ENCODE measurements at places on chromosomes 16 and 17.

GRCh38 chr16:19375561-19376158 lies 42.0 kb upstream of the TMC5 start:
- DNase-seq = peak; percentile 45

GRCh38 chr17:75084039-75084660 lies 3.6 kb upstream of the SLC16A5 start:
- no peak for DNase-seq

GRCh38 chr17:48530208-48530886 lies 464 bp downstream of the HOXB1 start:
- DNase-seq = no peak

DNA sequence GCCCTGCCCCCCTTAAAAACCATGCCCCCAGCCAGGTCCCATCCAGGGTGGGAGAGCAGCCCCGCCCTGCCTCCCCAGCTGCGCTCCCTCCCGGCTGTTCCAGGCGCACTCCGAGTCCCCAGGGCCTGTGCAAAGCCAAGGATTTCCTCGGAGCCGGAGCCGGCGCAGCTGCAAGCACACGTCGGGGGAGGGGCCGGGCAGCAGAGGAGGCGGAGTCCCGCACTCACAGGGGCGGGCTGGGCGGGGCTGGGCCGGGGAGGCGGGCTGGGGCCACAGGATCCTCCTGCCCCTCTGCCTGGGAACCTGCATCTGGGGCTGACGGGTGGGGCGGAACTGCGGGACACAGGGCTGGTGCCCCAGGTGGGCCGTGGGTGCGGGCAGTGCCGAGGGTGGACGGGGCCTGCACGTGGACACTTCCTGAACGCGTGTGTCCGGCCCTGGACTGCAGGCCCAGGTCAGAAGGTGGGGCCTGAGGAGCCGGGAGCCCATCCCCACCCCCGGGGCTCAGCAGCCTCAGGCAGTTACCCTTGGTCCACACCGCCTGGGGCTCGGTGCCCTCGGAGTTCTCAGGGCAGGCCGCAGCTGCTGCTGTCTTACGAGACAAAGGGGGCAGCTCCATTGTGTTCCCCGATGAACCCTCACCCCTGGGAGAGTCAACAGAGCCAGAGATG lies 24.0 kb upstream of the SSTR5 start:
- DNase-seq = no peak

- DNase-seq = no peak
Observed at GRCh38 chr17:48270899-48271298, 159.1 kb downstream of the SKAP1 start.

- DNase-seq = no peak
Observed at GRCh38 chr17:82830249-82830661, 9.6 kb downstream of the ZNF750 start.

DNA sequence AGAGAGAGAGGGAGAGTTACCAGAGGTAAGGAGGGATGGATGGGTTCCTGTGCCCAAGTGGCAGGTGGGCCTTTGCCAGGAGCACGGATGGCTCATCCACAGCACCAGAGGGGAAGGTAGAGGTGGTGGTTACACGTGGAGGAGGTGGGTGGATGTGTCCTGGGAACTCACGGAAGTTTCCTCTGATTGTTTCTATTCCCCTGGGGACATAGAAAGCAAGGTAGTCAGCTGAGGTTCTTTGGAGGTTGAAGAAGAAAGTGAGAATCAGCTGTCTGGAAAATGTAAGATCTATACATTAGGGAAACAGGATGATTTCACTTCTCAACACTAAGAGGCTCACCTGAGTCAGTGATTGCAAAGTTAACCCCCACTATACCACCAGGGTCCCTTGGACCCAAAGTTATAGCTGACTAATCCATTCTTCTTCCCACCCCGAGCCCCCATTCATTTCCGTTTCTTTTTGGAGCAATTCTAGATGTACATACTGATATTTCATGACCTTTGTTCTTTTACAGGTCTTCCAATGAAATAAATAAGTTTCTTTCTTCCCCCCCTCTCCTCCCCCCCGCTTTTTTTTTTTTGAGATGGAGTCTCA lies 27.5 kb upstream of the ARL4D start:
- no peak for DNase-seq

DNA sequence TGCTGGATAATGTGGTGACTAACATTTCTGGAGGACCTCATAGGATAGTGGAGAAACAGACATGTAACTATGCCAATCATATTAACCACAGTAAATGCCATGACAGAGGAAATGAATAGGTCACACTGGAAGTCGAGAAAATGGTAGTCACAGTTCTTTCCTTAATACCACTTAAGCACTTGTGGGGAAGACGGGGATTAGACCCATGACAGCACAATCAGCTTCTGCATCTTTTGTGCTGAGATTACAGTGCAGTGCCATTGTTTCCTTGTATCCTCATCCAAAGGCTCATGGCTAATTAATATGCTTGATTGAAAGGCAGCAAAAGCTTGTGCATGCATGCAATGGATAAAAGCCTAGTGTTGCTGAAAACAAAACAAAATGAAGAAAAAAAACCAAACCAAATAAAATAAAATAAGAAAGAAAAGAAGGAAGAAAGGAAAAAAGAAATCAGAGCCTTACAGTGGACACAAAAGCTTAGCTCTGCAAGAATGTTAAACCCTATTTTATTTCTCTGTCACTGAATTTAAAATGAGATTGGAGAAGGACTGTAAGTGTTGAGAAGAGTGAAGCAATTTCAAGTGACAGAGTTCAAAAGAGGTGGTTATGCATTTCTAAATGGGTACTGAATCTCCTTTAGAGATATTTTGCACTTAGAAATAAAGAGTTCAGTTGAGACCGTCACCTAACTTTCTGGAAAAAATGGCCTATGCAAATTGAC lies 1011.9 kb downstream of the CDH8 start:
- DNase-seq = no peak

DNA sequence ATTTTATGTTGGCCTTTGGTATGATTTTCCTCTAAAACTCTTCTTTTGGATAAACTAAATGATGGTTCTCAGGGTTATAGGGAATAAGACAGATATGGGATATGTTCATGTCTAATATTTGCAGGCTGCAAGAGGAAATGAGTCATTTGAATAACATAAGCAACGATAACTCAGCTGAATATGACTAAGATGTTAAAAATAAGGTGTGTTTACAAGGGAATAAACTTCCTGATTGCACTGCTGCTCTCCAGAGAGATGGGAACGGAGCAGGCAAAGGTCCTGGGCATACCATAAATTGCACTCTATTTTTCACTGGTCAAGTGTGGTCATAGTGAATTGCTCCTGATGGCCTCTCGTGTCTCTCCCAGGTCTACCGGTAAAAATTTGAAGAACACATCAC lies 666.2 kb downstream of the TOX3 start:
- no peak for DNase-seq

DNA sequence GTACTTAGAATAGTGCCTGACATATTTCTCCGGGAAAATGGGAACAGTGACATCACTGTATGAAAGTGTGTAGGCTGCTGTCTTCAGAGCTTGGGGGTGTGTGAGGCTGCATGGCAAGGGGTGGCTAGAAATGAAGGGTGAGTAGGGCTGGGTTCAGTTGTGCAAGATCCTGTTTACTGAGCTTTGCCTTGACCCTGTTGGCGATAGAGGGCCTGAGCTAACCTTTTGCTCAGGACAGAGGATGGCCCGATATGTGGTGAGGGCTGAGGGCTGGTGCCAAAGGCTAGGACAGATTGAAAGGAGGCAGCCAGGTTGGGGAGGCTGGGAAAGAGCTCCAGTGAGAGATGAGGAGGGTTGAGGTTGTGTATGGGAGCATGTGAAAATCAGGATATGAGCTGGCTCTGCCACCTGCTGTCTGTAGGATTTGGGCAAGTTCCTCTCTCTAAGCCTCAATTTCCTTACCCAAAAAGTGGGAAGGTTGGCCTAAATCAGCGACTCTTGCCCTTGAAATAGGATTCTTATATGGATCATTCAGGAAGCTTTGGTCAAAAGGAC lies 6.0 kb upstream of the CCL1 start:
- no peak for DNase-seq

- no peak for DNase-seq
Observed at GRCh38 chr16:73086108-73086507, 38.2 kb upstream of the ZFHX3 start.

DNA sequence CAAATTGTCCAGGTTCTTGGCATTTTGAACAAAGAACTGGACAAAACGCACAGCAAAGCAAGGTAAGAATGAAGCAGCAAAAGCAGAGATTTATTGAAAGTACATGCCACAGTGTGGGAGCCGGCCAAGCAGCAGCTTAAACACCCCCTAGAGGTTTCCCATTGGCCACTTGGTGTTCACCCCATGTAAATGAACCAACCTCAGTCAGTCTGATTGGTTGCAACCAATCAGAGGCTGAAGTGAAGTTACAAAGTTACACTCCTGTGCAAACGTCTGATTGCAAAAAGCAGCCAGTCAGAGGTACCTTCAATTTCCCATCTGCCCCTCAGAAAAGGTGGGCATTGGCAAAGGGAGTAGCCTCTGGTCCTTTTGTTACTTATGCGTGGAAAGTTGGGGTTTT lies 8.8 kb upstream of the ZNF263 start:
- DNase-seq = no peak

GRCh38 chr16:83943516-83944050 lies 9.5 kb upstream of the OSGIN1 start:
- no peak for DNase-seq

- DNase-seq = no peak
Observed at GRCh38 chr16:88896238-88897070, 30.0 kb upstream of the PABPN1L start.

GRCh38 chr17:16091773-16092172 lies 92.1 kb downstream of the TTC19 start:
- DNase-seq = no peak

DNA sequence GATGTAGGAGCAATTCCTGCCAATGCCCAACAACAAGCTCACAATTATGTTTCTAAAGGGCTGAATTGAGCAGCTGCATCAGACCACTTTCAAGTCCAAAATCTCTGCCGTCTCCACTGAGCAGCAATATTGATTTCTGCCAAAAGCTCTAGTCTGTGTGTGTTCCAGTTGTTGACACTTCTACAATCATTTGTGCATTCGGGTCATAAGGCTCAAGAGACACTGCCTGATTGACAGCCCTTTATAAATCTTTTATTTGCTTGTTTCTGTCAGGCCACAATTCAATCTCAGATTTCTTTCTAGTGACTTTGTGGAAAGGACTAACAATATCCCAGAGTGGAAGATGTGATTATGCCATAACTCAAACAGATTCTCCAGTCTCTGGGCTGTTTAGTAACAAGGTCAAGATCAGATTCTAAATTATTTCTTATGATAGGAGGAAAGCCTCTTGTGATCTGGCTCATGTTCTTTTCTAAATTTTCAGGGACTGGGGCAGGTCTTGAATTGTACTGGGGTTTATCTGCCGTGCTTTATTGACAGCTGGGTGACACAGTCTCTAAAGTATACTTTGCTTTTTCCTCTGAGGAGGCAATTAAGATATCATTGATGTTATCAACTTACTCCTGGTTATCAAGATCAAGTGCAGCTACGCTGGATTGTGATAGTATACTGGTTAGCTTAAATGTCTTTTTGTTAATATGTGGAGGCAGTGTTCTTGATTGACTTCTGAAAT lies 377.1 kb downstream of the CNTNAP4 start:
- no peak for DNase-seq

GRCh38 chr17:64066716-64067115 lies 46.3 kb upstream of the ICAM2 start:
- no peak for DNase-seq

DNA sequence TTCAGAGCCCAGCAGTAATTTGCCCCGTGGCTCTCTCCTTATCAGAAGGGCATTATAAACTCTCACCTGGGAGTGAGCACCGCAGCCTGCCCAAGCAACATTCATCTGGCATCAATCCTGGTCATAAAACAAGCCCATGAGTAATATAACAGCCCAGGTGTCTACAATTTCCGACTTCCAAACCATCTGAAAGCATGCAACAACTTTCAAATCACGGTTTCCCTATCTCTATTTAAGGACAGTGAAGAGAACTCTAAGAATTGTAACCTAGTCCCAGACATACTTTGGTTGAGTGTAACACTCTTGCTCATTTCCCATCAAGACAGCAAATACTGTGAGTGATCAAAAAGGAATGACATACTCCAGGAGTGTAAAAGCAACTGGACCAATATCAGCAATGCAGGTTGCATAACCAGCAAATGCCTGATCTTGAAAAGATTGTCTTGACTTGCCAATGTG lies 487.4 kb upstream of the SOX9 start:
- DNase-seq = no peak

DNA sequence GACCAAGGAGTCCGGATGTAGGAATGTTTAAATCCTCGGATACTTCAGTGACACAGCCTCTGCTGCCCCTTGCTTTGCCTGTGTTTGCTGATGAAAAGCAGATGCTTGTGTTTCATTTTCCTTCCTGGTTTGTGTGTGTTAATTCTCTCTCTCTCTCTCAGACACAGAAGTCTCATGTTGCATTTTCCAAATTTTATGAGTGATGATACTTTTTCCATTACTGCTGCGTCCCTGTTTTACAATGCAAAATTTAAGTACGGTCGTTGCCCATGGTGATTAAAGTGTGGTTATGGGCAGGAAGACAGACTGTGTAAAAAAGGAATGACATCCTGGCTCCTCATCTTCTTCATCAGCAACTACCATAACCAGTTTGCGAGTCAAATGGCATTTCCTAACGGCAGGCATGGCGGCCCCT lies 5.7 kb downstream of the RMI2 start:
- DNase-seq = no peak

- DNase-seq = no peak
Observed at GRCh38 chr17:33112763-33113162, 121.1 kb downstream of the SPACA3 start.

- DNase-seq = no peak
Observed at GRCh38 chr17:57080718-57081117, 4.3 kb upstream of the AKAP1 start.

- peak; percentile 43 for DNase-seq
Observed at GRCh38 chr16:24070851-24071250, 185.3 kb upstream of the CACNG3 start.

DNA sequence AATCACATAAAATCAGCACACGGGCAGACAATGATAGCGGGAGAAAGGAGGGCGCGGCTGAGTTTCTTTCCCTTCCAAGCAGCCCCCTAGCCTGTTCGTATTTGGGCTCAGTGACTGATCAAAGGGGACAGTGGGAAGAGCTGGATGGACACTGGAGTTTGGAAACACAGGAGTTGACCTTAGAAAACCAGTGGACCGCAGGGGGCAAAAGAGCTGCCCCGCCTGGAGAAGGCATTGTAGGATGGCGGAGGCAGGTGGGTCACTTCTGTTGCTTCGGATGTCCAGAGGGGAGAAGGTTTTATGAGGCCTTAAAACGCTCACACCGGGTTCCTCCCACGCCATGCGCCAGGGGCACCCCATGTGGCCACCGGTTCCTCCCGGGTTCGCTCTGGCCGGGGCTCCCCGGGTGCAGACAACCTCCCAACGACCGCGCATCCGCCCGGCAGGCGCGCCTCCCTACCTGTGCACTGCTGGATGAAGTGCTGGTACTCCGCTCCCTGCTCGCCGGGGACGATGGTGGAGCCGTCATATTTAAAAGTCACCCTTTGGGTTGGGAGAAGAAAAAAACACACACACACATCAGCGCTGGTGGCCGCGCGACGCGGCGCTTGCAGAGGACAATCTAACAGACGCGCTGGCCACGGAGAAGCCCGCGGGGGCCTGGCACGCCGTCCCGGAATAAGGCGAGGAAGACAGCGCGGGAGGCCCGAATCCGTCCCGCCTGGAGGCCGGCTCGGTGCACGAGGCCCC lies 662 bp downstream of the COTL1 start:
- DNase-seq = no peak

Measured in GM18507 (cell line).